NCI-H2029 (cell line): ENCODE measurements at places on chromosomes 4 and X.

- no peak for DNase-seq
These were observed 104.2 kb downstream of the CHRDL1 start for GRCh38 chrX:110691446-110691845.

DNA sequence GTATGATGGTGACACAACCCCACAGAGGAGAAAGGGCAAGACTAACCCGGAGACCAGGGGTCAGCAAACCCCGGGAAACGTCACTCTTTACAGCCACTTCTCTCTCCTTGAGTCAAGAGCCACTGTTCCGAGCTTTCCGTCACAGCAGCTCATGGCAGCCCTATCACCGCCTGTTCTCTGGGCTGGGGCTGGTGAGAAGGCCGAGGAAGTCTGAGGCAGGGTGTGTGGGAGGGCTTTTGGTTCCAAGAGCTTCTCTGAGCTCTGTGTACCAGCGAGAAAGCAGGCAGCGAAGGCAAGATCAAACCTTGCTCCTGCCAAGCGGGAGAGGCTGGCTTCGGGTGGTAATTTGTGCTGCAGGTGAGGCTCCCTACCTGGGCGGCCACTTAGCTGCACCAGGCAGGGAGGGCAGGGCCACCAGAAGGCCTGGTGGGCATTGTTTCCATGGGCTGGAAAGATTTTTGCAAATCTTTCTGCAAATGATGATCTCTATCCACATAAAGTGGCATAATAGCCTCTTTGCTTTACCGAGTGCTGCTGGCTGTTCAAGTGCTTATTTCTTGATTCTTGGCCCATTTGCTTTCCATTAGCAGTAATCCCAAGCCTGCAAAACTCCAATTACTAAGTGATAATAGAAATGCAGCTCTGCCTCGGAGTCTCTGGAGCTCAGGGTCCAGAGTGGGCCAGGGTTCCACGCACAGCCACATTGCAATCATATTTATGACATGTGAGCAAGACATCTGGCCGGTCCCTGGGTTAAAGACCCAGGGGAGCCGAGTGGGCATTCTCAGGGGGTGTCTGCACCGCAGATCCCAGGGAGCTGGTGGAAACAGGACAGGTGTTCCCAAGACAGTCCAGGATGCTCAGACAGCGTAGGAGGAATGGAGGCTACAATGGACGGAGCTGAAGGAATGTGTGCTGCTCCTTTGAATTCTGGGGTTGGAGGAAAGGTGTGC, 41.5 kb downstream of the DCTD start:
- DNase-seq: no peak

- no peak for DNase-seq
These were observed 43.7 kb downstream of the ADD1 start for GRCh38 chr4:2887343-2887742.

GRCh38 chr4:75514949-75515612, 808 bp downstream of the THAP6 start:
- no peak for DNase-seq

GRCh38 chr4:6641971-6642320, 1.5 kb downstream of the MRFAP1 start:
- no peak for DNase-seq

DNA sequence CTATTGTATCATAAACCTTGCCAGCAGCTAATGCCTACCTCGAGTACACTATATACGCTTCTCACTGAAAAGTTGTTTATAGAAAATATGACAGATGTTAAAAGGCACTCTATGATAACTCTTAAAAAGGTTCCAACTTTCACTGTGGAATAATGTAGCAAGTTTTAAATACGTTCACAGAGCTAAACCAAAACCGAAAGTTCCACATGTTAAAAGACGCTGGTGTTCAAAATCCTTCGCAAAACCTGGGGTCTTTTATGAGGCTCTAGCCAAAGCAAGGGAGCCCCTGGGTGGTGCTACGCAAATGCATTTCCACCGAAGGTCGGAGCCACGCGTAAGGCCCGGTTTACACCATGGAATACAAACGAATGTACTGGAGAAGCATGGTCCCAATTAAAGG, 103.7 kb upstream of the TENM3 start:
- no peak for DNase-seq

- peak; percentile 87 for DNase-seq
These were observed 593 bp upstream of the JAKMIP1 start for GRCh38 chr4:6200922-6201362.

DNA sequence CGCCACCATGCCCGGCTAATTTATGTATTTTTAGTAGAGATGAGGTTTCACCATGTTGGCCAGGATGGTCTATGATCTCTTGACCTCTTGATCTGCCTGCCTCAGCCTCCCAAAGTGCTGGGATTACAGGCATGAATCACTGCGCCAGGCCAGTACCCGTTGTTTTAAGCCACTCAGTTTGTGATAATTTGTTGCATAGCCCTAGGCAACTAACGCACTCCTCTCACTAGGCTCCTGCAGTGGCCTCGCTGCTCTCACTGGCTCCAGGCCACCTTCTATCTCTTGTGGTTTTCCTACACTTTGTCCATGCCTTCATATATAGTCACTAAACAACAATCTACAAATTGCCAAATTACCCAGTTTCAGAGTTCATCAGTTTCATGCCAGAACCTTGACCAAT, 58.1 kb downstream of the DCHS2 start:
- no peak for DNase-seq

- no peak for DNase-seq
These were observed 473 bp upstream of the TKTL2 start for GRCh38 chr4:163474027-163474426.

- DNase-seq: no peak
These were observed 964.3 kb upstream of the GRIA3 start for GRCh38 chrX:122219735-122220134.

DNA sequence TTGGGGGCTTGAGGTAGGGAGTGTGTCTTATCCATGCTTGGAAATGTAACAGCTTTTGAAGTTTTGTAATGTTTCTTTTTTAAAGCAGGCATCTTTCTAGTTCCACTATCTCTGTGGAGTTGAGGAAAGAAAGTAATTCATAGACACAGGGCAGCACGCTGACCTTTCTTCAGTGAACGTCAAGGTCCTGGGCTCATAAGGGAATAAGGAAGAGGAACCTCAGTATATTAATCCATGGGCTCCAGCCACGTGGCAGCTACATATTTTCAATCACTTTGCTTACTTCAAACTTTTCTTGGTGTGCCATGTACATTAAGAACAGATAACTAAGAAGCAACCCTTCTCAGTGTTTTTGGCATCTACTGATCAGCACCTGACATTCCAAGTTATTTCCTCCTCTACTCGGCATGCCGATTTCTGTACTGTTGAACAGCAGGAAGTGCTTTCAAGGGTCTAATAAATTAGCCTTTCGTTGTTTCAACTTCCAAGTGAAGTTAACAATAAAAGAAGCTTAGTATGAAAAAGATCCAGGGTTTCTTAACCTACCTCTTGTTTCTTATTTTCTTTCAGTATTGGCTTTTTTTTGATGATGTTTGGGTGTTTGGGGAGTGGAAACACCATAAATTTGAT, 88.2 kb downstream of the SORBS2 start:
- DNase-seq: no peak

GRCh38 chr4:15116509-15117079, 114.3 kb downstream of the CPEB2 start:
- DNase-seq: no peak

GRCh38 chrX:133307637-133308498, 89.7 kb upstream of the TFDP3 start:
- DNase-seq: no peak

DNA sequence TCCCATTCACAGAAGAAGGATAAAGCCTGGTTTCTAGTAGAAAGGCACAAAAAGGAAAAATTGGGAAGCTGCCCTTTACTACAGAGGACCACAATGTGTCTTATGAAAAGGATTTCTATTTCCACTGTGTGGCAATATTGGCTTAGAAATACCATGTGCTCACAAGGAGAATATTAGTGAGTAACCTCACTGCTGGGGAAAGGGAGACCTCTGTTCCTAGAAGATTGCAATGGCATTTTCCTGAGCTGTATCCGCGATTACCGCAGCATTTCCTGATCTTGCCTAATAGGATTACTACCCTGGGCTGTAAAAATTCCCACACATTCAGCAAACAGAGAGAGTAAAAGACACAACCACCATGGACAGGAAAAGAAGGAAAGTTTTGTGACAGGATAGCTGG, 308.8 kb upstream of the TECRL start:
- no peak for DNase-seq

DNA sequence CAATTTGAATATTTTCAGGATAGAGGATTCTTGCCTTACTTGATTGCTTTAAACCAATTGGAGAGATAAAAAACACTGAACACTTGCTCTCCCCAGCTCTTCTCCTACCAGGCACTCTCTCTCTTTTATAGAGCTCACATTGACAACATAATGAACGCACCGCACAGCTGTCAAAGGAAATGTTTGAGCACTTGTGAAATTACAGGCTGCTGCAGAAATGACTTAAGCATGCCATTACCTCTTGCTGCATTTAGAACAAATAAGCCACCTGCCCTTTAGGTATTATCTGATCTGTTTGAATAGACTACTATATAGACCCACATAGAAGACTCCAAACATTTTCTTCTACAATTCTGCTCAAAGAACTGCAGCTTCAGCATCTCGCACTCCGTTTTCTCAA, 227.7 kb downstream of the C4orf33 start:
- DNase-seq: peak; percentile 34

GRCh38 chrX:68827848-68828624, 785 bp upstream of the EFNB1 start:
- peak; percentile 52 for DNase-seq

DNA sequence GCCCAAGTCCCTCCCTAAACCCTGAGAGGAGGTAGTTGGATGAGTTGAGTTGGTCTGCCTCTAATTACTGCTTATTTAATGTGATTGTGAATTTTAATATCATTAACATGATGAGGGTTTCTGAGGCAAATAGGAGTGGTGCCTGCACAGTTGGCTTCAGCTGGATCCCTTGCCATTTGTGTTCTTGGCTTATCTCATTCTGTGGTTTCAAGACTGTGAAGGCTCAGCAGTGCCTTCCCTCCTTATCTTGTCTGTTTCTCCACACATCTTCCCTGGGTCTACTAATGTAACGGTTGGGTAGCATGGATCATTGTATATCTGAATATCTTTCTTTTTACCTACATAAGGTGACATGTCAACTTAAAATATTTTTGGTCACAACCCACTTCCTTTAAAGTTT, 1.6 kb upstream of the SLC10A4 start:
- no peak for DNase-seq

GRCh38 chrX:48475296-48475695, 703 bp upstream of the FTSJ1 start:
- no peak for DNase-seq

GRCh38 chr4:155371432-155372043, 5.2 kb downstream of the MAP9 start:
- no peak for DNase-seq

- no peak for DNase-seq
These were observed 168.6 kb downstream of the PTTG2 start for GRCh38 chr4:38128478-38129459.

DNA sequence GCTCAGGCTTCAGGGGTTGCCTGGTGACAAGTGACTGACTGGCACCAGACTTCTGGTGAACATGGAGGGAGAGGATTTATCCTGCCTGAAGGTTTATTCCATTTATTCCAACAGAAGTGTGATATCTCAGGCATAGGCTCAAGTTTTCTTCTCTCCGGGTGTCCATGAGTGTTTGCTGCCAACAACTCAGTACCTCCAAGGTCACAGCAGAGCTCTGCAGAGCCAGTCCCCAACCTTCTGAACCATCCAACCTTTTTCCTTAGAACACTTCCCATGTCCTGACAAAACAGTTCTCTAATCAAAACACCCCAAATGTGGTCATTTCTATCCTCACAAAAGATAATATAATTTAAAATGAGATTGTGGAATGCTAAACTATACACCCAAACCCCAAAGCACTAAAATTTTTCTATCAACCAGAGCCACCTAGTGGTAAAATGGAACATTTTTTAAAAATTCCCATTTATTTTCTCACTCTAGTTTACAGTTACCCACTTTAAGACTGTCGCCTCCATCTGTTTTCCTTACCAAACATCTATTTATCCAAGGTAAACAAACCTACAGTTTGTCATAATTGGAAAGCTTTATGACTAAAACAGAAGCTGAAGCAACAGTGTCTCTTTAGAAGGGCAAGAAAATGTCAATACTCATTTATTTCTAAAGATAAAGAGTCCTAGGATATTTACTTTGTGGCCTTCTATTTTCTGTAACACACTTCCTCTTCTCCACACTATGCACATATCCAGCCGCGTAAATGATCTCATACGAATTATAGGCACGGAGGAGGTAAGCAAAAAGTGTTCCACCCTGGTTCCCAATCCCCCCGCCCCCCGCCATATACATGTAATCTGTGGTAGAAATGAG, 39.5 kb downstream of the TMEM154 start:
- DNase-seq: peak; percentile 63
